Stimulated activated CD8-positive, alpha-beta memory T cell treated with anti-CD3 and anti-CD28 coated beads, Interleukin-2, amount 100 ng/mL, for 1 hour (primary cell): ENCODE measurements at places on chromosomes 13 and 19.
A peak's percentile ranks its signal among the peaks of the same experiment; 100 is the strongest.

- DNase-seq, result no peak
These were observed 42.6 kb upstream of the AMER2 start for GRCh38 chr13:25214491-25215252.

- no peak for DNase-seq
These were observed 63.7 kb downstream of the KLF12 start for GRCh38 chr13:74070513-74070912.

DNA sequence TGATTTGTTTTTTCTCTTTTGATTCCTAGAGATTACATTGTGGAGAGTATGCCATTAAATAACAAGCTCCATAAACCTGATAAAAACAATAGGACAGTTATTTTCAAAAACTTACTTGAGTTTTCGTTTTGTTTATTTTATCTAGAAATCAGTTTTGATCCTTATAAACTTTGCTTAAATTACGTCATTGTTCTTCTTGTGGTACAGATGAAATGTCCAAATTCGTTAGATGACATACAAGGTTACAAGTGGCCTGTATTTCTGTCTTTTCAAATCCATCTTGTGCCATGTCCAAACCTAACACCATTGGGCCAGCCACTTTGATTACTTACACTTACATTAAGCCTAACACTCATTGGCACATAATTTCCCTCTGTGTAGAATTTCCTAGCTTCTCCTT, 372.0 kb downstream of the PCDH9 start:
- DNase-seq, result no peak

GRCh38 chr13:21035498-21035897, 25.9 kb downstream of the LATS2 start:
- no peak for DNase-seq

DNA sequence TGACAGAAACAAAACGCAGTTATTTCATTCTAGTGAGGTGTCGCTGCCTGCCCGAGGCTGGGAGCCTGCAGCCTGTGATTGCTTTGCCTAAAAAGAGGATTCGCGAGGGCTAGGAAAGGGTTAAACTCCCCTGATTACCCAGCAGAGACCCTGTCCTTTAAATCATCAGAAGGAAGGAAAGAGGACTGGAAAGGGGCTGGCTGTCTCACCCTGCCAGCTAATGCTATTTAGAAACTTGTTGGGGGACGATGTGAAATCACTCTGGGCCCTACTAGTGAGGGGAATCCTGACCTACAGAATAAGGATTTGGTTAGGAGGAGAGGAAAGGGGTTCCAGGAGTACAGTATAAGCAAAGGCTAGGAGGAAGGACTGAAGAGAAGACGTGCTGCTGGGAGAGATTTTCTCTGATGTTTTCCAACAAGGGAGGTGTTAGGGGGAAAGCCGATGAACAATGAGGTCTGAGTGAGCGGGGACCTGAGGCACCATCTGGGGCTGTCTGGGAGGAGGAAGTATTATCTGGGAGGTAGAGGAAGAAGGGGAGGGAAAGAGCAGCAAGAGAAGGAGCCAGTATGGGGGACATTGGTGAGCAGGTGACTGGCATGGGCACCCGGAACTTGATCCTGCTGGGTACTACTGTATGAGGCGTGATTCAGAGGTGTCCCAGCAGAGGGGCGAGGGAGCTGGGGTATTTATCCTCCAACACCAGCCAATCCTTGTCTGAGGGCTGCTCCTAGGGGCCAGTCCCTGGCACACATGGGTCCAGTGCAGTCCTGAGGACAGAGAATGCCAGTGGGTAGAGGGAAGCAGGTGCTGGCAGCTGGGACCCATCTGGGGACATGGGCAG, 55.7 kb upstream of the PTPRS start:
- DNase-seq, result no peak

GRCh38 chr13:37344056-37344455, 238.6 kb upstream of the CSNK1A1L start:
- DNase-seq, result no peak

DNA sequence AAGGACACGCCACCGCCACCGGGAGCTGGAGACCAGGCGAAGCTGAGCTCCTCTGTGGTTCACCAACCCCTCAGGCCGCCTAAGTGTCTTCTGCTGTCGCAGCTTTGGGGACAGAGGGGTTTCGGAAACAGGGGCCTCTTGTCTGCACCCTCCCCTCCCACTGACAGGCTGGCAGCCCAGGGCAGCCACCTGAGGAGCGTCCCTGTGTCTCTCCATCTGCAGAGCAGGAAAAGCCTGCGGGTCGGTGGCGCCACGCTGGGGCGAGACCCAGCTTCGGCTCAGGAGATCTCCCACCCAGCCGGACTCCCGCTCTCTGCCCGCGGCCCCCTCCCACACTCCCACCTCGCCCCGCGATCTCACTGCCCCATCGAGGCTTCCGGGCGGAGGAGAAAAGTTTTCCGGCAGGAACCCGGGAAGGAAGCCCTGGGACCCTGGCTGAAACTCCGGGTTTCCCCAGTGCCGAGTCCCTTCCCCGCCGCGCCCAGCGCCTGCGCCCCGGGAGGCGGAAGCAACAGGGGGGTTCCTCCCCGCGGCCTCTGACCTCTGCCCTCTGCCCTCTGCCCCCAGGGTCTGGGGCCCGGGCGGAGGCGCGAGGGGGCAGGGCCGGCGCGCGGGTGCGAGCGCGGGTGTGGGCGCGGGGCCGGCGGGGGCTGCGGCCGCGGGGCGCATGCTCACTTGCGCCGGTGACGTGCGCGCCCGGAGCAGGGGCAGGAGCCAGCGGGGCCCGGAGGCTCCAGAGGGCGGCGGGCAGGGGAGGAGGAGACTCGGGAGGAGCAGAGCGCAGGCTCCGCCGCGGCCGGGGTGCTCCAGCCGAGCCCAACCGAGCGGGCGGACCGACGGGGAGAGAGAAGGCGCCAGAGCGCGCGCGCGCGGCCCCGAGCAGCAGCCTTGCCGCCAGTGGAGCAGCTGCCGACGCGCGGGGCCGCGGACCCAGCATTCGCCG, at the start of gene ATP11A:
Gene ATP11A (plus strand): TSS at position 736 of the 943 bp plus-strand sequence. CDS start 379 bp downstream, outside the sequence.
- DNase-seq, result peak; percentile 57
